Endothelial cell (in vitro differentiated cells): ENCODE measurements at places on chromosomes 11 and 22.

DNA sequence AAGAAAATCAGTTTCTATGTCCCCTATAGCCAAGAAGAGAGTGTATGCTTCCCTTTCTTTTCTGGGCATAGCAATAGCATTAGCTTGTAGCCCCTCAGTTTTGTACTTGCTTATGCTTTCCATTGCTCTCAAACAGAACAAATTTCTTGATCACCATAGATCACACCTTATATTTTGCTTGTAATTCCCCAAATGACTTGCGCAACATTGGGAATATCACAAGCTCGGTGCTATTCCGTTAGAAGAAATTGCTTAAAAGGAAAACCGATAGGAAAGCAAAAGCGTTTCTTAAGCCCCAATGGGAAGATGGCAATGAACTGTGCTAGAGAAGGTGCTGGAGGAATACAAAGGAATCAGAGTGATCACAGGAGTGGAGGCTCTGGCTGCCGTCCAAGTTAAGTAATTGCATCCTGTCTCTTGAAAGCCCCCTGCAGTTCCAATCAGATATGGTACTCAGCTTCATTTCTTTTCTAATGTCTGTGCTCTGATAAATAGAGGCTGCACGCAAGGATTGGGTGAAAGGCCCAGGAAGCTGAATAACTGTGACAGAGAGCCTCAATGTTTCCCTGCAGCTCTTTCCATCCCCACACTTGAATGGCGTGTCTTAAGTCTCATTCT is 182.1 kb upstream of the KIRREL3 start:
- no peak overlapping the region for H3K4me3 ChIP-seq
- no peak for DNase-seq
- H3K36me3 ChIP-seq = no peaks in the 10 kb centered on the region
- H3K4me1 ChIP-seq = peaks cover 5% of the 10 kb centered on the region

GRCh38 chr11:5286901-5287300 is 14.8 kb downstream of the OR51B4 start:
- DNase-seq = no peak
- no peak overlapping the region for H3K4me3 ChIP-seq
- H3K4me1 ChIP-seq = no peaks in the 10 kb centered on the region
- H3K27me3 ChIP-seq = no peaks in the 10 kb centered on the region

DNA sequence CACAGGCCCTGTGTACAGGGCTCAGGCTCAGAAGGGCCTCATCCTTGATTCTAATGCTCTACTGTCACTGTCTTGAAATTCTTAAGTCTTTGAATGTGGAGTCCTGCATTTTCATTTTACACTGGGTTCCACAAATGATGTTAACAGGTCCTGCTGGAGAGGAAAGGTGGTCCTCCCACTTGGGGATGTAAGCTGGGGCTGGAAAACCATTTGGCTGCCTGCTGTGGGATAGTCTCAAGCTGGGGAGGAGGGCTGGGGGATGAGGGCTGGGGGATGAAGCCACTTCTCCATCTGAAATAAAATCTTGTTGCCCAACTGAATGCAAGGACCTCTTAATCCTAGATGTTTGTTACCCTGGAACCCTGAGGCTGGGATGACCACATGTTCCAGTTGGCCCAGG is 423.0 kb downstream of the TENM4 start:
- DNase-seq = no peak
- H3K36me3 ChIP-seq = no peaks in the 10 kb centered on the region
- no peak overlapping the region for H3K27ac ChIP-seq
- peaks cover 2% of the 10 kb centered on the region for H3K27me3 ChIP-seq
- no peak overlapping the region for H3K4me3 ChIP-seq

GRCh38 chr11:14158393-14158792 is 195.9 kb downstream of the SPON1 start:
- H3K27ac ChIP-seq = no peak overlapping the region
- no peaks in the 10 kb centered on the region for H3K4me1 ChIP-seq
- H3K27me3 ChIP-seq = peaks cover 3% of the 10 kb centered on the region
